ENCODE measurements at places on chromosomes 3 and 15.
A peak's percentile ranks its signal among the peaks of the same experiment; 100 is the strongest.

DNA sequence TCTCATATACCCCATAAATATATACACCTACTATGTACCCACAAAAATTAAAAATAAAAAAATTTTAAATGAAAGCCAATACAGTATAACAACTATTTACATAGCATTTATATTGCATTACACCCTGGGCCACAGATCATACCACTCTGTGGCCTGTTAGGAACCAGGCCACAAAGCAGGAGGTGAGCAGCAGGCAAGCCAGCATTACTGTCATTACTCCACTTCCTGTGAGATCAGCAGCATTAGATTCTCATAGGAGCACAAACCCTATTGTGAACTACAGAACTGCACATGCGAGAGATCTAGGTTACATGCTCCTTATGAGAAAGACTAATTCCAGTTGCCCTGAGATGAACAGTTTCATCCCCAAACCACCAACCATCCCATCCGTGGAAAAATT, 17.4 kb downstream of the FILIP1L start:
- DNase-seq = no peak

DNA sequence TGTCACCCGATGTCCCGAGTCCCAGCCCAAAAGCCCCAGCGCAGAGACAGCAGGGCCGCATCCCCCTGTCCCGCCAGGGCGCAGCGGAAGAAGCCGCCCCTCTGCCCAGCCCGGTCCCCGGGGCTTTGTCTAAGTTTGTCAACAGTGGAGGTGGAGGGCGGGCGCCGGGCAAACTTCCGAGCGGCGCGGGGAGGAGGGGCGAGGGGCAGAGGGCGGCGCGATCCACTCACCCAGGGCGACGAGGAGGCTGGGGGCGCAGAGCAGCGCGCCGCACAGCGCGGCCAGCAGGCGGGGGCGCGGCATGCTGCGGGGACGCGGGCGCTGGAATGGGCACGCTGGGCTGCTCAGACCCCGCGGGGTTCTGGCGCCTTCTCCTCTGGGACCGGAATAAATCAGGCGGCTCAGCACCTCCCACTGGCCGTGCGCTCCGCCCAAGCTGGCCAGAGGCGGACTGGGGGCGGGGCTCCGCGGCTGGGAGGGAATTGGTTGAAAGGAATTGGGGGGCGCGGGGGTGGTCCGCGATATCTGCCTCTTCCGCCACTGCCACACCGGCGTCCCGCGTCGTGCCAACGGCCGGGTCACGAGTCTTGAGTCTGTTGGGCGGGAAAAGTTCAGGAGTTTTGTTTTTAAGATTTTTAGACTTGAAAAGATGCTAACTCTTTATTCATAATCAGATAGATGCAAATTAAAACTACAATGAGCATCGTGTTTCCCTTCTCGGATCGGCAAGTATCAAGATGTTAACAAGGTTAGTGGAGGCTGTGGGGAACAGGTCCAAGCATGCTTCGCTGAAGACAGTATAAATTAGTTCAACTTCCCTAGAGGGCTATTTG, at the start of gene MFGE8:
Gene MFGE8, minus strand, starts transcription at position 363 of the 833 bp plus-strand sequence. Its CDS starts 60 bp downstream, at position 303.
- DNase-seq = peak; percentile 80

DNA sequence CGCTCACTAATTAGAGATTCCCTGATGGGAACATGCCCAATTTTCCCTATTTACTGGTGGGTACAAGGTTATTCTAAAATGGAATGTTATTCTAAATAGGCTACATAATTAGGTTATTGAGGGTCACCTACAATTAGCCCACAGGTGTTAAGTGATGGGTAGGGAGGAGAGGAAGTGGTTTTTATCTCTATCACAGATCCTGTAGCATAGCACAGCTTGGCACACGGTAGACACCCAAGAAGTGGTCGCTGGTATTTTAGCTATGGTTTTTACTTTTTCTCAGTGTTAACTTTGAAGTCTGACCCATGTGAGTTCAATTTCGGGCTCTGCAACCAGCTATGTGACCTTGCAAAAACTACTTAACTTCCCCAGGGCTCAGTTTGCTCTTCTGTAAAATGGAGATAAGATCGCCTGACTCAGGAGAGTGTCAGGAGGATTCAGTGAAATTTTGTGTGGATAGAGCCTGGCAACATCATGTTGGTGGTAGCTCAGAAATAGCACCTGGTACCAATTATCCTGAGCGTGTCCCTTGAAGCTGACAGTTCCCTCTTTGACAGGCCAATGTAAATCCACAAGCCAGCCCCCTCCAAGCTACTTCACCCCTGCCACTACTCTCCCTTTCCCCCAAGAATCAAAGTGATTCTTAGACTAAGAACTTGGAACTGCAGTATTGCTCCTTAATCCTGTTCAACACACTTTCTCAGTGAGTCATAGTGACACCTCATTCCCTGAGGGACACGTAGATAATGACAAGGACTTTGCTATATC, 8.7 kb upstream of the LMCD1 start:
- DNase-seq = no peak

DNA sequence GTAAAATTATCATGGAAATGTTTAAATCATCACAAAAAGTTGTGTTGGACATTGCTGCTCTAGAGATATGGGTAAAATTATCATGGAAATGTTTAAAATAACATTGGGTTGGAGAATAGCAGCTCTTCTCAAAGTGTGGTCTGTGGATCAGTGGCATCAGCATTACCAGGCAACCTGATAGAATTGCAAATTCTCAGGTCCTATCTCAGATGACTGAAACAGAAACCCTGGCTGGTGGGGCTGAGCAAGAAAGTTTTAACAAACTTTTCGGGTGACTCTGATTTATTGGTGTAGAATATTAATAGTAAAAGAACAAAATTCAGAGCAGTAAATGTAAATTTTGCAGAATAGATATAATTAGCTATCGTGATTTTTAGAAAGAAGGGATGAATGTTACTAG, 28.9 kb downstream of the NXPE3 start:
- no peak for DNase-seq

DNA sequence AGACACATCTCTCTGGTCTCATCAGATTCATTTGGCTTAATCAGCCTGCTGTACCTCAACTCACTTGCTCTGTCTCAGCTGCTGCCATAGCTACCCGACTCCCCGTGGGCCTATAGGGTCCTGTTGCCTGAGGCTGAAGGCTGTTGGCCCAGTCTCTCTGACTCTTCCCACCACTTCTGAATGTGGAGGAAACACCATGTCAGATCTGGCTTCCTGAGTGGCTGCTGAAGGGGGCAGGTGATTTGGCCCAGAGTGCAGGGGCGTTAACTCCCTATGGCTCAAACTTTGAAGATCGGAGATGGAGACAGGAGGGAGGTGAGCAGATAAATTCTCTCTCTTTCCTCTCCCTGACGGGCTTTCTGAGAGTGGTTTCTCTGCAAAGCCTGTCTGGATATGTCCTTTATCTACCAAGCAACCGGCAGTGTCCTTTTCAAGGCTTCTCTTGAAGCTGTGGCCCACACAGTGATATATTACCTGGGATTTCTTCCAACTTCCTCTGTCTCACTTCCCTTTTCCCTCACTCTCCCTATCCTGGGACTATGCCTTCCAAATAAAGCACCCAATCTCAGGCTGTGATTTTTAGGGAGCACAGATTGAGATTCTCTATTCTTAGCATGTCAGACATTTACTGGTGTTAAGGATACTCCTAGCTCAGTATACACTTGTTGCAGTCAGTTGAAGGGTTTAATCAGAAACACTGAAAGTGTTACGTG, 334.9 kb upstream of the TBC1D5 start:
- no peak for DNase-seq

- DNase-seq = no peak
Measured at GRCh38 chr3:185153171-185153771, 411 bp upstream of the C3orf70 start.

- no peak for DNase-seq
Measured at GRCh38 chr15:56045068-56045748, 51.8 kb upstream of the NEDD4 start.

DNA sequence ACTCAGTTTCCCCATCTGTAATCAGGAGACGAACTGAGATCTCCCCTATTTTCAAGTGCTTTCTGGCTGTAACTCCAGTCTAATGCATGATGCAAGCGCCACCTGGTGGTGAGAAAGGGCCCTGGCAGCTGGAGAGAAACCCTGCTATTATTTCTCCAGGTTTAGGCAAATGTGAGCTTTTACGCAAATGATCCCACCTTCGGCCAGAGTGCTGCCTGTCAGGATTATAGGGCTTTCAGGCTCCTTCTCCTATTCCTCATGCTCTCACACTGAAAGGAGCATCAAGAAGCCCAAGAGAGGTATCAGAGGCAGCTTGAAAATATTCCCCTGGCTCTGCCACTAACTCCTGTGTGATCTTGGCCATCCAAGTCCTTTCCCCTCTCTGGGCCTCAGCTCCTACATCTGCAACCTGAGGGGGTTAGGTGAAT, 93.9 kb upstream of the RASGRF1 start:
- DNase-seq = peak; percentile 86

- DNase-seq = peak; percentile 20
Measured at GRCh38 chr3:13561967-13562366, 13.0 kb downstream of the FBLN2 start.

DNA sequence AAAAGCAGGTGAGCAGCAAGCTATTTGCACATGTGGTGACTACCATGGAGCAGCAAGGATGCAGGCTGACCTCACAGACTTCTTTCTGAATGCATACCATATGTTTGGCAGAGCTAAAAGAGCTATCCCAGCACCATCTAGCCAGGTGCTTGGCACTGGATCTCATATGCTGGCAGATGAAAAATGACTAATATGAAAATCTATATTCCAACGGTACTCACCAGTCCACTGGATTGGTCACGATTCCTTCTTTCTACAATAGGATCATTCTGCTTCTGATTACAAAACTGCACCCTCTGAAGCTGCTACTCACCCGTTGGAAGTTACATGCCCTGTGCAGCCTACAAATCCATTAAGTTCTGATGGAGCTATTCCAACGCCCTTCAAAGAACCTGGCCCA, 714.3 kb upstream of the CFAP20DC start:
- no peak for DNase-seq

DNA sequence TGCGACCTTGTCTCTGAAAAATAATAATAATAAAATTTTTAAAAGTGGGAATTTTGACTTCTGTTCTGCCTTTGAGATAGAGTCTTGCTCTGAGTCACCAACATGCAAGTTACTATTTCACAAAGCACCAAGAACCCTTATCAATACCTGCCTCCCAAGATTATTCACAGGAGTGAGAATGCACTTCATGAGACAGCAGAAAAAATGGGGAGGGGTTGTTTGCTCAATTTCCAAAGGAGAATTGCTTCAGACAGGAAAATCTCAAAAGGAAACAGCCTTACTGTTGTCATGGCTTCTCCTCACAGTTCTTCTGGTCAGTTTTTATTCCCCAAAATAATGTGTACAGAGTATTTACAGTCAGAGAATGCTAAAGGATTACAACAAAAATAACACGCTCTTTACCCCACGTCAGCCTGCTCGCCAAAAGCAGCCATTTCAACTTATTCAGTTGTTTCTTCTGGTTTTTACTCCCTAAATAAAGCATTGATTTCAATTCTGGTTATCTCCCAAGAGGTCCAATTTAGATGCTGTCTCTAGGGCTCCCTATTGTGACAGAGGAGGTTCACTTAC, 89.0 kb downstream of the PPCDC start:
- DNase-seq = peak; percentile 85

DNA sequence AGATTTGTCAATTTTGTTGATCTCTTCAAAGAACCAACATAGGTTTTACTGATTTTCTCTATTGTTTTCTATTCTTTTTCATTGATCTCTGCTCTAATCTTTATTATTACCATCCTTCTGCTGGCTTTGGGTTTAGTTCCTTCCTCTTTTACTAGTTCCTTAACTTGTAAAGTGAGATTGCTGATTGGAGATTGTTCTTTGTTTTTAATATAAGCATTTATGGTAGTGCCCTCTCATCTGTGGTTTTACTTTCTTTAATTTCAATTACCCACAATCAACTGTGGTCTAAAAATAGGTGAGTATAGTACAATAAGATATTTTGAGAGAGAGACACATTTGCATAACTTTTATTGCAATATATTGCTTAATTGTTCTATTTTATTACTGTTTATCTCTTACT, 13.2 kb upstream of the CLRN1 start:
- no peak for DNase-seq

DNA sequence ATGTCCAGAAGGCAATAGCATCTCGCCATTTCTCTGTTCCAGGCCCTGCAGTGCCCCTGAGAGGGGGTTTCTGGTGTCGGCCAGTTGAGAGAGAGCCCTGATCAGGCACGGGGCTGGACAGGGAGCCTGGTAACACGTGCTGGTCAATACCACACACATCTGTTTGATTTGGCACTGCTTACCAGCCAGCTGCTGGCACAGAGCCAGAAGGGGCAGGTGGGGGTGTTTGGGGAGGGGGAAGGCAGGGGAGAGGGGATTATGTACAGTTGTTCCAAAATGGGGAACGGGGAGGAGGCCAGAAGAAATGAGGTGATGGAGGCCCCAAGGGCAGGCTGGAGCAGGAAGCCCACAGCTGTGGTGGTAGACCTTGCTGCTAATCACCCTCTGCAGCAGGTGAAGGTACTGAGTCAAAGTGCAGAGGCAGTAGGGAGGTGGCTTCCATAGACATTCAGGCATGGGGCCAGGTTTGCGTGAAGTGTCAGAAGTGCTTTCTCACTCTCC, 153.5 kb upstream of the LPP start:
- DNase-seq = no peak

DNA sequence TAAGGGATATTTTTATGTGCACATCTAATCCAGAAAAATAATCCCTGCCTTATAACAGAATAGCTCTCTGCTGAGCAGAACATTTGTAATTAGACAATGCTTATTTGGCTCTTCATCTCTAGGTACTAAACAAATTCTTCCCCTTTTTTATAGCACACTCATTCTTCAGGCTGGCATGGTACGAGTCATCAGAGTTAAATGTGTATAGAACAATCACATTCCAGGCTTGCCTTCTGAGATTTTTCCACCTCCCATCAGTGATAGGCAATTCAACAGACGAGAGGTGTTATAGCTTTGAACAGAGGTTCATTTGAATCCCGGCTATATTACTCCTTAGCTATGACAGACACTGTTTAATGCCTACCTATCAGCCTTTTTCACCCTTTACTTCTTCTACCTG, 21.4 kb upstream of the SPPL2A start:
- DNase-seq = peak; percentile 25

- DNase-seq = no peak
Measured at GRCh38 chr15:93360976-93361375, 272.0 kb upstream of the RGMA start.

DNA sequence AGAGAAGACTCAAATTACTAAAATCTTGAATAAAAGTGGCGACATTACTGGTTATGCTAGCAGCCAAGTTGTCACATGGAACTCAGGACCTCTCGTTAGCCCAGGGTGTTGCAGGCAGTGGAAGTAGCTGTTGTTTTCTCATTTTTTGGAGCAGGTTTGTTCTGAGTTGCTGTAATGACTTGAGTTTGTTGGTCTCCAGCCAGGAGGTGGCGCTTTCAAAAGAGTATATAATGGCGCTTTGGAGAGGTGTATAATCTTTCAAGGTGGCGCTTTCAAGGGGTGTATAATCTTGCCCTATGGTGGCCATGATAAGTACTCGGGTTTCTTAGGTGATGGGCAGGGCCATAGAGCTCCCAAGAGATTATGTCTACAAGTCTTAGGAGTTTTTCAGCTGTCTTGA, 632.7 kb downstream of the NTRK3 start:
- DNase-seq = peak; percentile 11

Data from suppressor macrophage treated with lipopolysaccharide for 1 hour (primary cell).